Left renal pelvis (tissue), 4 donors: ENCODE measurements at places on chromosomes 16 and 17. TPM values are rescaled to one million over a fixed set of nuclear protein-coding genes. Genes with fewer than 3 reads are reported as not detected.
A peak's percentile ranks its signal among the peaks of the same experiment; 100 is the strongest.

DNA sequence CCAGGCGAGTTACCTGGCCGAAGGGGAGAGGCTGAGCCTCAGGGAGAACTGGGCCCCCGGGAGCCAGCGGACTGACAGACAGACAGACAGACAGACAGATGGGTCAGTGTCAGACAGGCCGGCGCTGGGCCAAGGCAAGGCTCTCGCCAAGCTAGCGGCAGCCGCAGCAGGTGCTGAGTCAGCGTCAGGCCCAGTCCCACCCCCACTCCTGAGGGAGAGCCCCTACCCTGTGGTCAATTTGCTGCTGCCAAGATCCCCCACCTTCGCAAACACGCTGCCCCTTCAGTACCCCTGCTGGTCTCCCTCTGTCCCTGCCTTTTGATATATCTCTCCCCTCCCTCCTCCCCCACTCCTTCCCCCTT, 1.5 kb downstream of the FGF11 start:
- no peak for DNase-seq

KRTAP9-4 gene
- polyA plus RNA-seq = not detected

DNA sequence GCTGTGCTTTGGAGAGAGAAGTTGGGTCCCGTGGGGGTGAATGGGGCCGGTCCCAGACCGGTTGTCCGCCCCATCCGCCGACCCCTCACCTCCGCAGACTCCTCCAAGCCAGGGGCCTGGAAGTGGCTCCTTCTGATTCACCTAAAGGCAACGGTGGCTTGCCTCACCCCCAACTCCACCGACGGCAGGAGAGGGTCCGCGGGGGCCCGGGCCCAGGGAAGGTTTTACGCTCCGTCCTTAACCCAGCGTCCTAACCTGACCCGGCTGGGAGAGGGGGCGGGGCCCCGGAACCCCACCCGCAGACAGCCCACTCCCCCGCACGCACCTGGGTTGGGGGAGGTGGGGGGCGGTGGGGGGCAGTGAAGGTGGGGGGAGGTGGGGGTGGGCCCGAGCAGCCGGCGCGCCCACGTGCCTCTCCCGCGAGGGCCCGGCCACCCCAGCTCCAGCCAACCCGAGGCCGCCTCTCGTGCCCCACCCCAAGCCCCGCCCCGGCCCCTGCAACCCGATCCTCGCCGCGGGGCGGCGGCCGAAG, 12.7 kb upstream of the CD300A start:
- no peak for DNase-seq

OXLD1 gene
- 9.6 TPM for polyA plus RNA-seq

DNA sequence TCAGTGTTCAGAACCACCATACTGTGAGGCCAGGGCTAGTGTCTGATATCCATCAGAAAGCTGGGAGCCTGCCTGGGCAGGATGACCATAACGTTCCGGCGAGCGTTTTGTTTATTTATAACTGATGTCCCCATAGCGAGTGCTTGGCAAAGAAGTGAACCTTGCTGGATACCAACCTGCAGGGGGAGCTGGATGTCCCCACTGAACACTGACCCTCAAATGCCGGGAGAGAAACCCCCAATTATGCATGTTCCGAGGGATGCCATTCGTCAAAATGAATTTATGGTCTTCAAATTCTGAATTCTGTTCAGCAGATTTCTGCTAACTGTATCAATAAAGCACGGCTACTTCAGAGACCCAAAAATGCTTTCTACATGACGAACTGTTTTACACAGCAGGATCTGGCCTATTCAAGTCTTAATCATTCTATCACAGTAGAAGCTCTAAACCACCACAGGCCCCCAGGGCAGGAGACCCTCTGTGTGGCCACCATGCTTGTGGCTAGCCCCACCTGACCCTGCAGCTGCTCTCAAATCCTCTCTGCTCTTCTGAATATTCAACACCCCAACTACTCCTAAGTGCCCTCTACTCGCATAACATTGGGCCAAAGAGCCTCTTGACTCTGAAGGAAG, 15.2 kb downstream of the MED24 start:
- DNase-seq = peak; percentile 61
